Kasumi-1 (cell line): ENCODE measurements at places on chromosomes 2 and 18.

DNA sequence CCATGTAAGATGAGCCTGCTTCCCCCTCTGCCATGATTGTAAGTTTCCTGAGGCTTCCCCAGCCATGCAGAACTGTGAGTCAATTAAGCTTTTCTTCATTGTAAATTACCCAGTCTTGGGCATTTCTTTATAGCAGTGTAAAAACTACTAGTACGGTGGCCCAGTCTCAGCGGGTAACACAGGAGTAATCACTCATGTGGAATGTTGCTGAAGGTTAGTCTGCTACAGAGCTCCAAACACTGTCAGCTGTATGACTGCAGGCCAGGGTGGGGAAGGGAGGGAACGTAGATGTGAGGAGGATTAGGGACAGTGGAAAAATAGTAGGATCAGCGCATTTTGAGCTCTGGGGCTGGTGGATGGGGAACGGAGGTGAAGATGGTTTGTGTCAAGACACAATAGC, 711.2 kb upstream of the SOX11 start:
- no peak for DNase-seq

- no peak for DNase-seq
These were observed 307.9 kb downstream of the TXNL1 start for GRCh38 chr18:56330366-56331110.

GRCh38 chr2:51018145-51018544, 13.8 kb downstream of the NRXN1 start:
- DNase-seq: no peak

DNA sequence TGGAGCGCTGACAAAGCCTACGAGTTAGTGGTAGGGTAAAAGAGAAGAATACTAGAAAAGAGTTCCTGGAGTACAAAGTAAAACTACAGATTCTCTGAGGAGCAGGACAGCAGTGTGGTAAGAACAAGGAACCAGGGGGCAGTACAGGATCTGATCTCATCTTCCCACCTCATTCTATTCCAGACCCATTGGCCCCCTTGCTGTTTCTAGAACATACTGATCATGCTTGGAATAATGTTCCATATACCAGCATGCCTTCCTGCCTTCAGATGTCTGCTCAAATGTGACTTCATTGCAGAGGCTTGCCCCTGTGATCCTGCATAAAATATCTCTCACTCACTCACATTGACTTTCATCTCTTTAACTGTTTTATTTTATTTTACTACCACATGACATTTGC, 19.3 kb downstream of the MSGN1 start:
- DNase-seq: no peak

- no peak for DNase-seq
These were observed 41.1 kb downstream of the ACOXL start for GRCh38 chr2:110773401-110773921.

GRCh38 chr2:119706221-119706620, 27.2 kb downstream of the TMEM177 start:
- DNase-seq: peak; percentile 53

DNA sequence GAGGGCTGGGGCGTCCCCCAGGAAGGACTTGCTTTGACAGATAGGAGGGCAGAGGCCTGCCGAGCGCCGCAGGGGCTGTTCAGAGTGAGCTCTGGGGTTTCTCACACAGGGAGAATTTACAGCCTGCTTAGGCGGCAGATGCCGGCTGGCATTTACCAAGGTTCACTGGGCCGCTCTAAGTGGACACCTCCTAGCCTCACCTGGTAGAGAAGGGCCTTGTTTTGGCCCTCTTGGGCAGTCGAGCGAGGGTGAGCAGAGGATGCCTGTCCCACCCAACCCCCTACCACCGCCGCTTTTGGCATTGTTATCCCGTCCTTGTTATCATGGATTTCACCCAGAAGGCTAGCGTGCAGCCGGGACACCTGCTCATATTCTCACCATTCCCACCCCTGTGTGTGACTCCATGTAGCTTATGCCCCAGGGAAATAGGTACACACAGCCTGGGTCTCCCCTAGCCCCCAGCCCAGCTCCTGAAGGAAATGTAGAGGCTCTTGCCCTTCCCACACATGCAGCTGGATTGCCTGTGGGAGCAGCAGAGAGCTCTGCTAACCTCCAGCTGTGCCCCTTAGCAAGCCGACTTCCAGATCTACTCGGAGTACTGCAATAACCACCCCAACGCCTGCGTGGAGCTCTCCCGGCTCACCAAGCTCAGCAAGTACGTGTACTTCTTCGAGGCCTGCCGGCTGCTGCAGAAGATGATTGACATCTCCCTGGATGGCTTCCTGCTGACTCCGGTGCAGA, 52.4 kb downstream of the FAM168B start:
- peak; percentile 78 for DNase-seq

DNA sequence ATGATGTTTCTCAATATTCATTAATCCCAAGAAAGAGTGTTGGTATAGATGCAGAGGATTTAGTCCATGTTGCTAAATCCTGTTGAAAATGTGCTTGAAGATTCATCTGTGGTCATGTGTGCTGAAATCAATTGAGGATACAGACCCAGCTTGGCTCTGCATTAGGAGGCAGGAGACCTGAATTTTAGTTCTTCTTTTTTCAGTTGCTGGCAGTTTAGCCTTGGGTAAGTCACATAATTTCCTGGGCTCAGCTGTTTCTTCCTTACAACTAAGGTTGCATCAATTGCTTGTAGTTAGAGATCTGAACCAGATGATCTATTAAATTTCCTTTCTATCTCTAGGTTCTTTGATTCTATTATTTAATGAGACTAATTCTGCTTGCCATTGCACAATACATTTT, 54.4 kb downstream of the SETBP1 start:
- DNase-seq: peak; percentile 63

- no peak for DNase-seq
These were observed 152.3 kb downstream of the KCNE4 start for GRCh38 chr2:223203971-223204929.

DNA sequence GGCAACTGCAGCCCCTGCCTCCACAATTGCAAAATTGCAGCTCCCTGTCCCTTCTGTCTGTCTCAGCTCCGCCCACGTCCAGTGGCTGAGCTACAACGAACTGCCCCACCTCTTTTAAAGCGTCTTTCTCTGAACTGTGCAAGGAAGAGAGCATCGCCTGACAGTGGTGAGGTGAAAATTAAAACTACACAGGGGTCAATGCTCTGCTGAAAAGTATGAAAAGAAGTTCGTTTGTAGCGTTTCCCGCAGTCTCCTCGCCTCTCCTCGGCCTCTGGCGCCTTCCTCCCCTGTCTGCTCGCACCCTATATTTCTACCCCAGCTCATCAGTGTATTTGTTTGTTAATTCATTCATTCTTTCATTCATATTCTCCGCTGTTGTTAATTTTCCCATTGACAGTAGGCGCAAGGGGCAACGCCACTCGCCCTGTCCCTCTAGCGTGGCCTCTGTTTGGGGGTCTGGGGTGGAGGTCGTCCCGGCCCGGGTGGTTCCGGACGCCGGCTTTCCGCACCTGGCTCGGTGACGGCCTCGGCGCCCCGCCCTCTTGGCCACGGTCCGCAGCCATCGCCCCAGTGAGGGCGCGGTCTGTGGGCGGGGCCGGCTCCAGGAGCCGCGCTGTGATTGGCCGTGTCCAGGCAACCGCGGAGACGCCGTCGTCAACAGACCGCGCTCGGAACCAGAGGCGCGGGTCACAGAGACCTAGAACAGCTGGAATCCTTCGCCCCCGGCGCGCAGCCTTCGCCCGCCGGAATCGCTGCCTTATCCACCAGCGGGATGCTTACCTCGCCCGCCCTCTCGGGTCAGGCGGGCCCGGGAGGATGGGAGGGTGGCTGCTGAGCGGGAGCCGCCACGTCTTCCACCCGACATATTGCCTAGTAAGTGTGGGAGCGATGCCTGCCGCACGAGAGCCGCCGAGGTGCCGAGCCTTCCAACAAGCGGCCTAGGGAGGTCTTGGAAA, at the start of gene VWA3B:
Gene VWA3B (plus strand): TSS at position 677 of the 956 bp plus-strand sequence. CDS start 5,926 bp downstream, outside the sequence.
- no peak for DNase-seq

DNA sequence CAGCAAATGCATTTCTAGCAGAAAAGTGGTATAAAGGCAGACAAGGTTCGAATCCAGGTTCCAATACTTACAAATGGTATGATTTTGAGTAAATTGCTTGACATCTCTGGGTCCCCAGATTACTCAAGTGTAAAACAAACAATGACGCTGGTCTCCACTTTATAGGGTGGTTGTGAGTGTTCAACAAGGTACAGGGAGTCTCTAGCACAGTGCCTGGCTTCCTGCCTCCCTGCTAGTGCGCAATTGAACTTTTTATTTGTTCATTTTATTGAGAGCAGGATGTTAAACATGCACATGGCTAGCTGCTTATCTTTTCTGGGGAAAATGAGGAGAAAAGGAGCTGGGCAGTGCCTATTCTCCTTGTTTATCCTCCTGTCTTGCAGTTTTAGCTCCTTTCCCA, 74.9 kb upstream of the MYL1 start:
- no peak for DNase-seq

DNA sequence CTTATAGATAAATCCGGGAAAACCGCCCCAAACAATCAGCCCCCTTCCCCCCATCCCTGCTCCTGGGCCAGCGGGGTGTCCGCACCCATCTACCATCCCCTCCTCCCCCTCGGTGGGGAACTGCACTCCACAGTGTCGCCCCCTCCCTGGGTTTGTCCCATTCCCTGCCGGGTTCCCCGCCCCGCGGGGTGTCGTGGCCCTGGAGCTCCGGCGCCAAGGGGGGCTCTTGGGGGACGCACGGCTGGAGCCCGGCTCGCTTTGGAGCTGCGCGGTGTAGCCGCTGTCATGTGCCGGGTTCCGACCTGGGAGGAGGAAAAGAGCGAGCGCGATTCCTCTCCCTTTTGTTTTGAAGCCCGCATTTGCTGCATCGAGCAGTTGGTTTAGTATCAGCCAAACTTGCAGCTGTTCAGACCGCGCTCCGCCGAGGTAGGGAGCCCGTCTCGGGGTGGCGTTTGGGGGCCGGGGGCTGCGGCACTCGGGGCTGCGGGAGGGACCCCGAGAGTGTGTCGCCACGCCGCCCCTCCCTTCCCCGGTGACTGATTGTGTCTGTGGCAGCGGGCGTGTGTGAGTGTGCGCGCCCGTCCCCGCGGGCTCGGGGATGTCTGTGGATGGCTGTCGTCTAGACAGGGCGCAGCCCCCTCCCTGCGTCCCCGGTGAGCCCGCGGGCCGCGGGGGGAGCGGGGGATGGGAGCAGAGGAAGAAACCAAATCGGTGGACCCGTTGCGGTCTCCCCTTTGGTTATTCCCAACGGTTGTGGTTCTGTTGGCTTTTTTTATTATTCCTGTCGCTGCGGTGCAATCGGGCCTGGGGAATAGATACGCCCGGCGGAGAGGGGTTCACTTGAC, 797 bp downstream of the CTIF start:
- no peak for DNase-seq

DNA sequence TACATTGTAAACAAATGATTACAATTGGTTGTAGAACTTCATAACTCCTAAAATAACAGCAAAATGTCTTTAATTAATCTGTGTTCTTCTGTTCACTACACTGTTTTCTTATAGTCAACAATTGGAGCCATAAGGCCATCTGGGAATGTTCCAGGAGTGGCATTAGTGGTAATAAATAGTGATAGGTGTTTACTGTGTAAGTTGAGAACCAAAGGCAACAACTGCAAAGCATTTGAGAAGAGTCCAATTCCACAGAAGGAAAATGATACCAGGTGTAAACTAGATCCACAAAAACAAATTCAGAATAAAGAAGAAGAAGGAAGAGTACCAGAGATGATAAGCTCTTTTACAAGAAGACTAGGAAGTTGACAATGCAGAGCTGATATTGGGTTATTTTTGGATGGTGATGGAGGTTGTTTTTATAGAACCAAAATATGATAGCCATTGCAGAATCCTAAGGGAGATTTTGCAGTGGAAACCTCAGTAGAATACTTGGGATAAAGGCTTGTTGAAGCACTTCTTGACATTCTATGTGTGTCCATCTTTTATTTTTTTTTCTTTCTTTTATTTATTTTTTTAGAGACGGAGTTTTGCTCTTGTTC, 52.9 kb downstream of the ANTXR1 start:
- DNase-seq: no peak

- DNase-seq: no peak
These were observed 56.6 kb downstream of the STK39 start for GRCh38 chr2:168190590-168191336.

DNA sequence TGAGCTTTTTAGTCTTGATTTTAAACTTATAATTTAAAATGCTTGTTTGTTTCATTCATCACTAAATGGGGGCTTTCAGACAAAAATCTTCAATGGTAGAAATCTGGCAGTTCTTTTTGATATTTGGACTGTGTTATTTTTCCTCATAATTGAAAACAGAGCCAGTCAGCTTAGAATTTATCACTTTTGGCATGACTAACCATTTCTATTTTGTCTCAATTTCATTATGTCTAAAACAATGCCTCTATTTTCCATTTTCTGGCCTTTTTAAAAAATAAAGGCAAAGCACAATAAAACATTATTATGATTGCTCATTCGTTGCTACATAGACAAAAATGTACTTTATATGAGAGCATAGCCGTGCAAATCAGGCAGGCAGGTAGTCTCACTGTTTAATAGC, 434.5 kb downstream of the XIRP2 start:
- no peak for DNase-seq

- DNase-seq: no peak
These were observed 127.3 kb downstream of the DIS3L2 start for GRCh38 chr2:232088771-232089170.

DNA sequence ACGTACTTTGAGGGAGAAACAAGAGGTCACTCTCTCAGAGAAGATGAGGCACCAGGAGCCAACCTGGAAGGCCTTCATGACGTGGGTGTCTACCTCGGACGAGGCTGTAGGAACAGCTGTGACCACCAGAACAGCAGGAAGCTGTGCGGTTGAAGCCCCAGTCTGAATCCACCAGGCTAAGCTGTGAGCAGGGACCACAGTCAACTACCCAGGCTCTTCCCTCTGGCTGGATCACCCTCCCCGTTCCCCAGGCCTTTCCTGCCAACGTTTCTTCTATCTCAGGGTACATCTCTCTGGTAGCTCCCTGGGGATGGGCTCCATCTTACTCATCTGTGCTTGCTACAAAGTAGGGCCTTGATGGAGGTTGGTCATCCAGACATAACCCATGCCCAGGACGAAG, 36.8 kb upstream of the CYP27C1 start:
- peak; percentile 69 for DNase-seq

GRCh38 chr2:60806988-60807681, 51.1 kb downstream of the PAPOLG start:
- DNase-seq: peak; percentile 68

DNA sequence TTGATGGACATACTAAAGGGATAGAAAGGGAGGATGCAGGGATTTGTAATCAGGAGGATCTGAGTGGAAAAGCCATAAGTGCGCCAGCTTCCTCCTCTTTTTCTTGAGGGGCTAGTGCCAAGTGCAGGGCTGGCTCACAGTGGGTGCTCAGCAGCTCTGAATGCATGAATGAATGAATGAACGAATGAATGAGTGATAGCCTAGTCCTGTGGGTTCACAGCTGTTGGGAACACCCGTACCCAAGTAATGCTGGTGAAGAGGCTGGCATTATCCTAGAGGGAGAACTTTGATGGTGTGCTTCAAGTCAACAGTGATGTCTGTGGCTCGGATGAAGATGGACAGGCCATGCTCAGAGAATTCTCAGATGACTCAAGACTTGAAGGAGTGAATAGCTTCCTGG, 108.8 kb downstream of the KCTD1 start:
- no peak for DNase-seq
